COR-L47 (cell line): ENCODE measurements at places on chromosomes 3 and 15.
A peak's percentile ranks its signal among the peaks of the same experiment; 100 is the strongest.

- DNase-seq, result no peak
Observed at GRCh38 chr15:94606286-94606685, 374.9 kb downstream of the MCTP2 start.

DNA sequence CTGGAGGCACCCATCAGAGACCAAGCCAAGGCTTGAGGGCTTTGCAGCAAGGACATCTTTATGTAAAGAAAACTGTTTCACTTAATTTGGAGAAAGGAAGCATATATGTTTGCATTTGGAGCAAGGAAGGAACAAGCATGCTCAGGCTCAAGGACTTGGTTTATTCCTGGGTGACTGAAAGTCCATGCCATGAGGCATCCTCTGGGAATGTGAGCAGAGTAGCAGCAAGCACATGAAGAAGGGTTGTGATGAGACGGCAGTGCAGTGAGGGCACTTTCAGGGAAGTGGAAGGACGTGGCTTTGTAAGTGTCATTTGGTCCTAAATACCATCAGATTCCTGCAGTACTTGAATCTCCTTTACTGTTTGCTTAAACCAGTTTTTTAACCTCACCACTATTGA, 26.8 kb downstream of the POLG start:
- no peak for DNase-seq

GRCh38 chr3:65712140-65712539, 326.6 kb downstream of the MAGI1 start:
- DNase-seq, result no peak

- DNase-seq, result no peak
Observed at GRCh38 chr3:72738752-72739530, 109.3 kb downstream of the SHQ1 start.

DNA sequence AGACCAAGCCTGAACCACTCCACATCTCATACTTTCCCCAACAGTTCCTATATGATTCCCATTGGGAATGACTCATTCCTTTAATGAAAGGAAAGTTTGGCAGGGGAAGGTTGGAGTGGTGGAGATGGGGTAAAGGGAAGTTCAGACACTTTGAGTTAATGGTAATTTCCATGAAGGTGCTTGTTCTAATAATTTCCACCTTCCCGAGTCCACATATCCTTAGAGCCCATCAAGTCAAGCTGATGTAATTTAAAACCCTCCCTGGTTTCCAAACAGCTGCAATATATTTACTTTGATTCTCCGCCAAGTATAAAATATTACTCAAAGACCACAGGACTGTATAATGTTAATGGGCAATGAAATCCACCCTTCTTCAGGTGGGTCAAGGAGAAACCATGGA, 95.0 kb upstream of the GALNT15 start:
- no peak for DNase-seq

- peak; percentile 55 for DNase-seq
Observed at GRCh38 chr3:52339612-52340011, 23.5 kb downstream of the DNAH1 start.

DNA sequence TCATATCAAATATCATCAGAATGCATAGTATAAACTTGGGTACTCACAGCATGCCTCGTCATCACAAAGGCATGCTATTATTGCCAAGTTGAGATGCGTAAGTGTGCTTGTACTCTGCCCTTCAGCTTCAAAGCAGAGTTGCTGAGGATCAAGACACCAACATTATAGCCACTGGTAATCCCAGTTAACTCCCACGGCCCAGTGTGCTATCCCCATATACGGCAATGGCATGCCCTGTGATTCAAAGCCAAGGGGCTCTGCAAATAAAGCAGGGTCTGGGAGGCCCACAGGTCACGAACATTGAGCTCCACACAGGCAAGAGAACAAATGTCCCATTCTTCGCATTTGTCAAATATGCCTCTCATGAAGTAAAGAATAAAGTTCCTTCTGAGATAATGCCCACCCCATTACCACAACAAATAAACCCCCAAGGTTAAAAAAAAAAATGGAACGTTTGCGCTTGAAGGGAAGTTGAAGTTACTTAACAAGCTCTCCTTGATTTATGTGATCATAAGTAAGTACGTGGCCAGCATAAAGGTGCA, 298.1 kb upstream of the NECTIN3 start:
- DNase-seq, result no peak

DNA sequence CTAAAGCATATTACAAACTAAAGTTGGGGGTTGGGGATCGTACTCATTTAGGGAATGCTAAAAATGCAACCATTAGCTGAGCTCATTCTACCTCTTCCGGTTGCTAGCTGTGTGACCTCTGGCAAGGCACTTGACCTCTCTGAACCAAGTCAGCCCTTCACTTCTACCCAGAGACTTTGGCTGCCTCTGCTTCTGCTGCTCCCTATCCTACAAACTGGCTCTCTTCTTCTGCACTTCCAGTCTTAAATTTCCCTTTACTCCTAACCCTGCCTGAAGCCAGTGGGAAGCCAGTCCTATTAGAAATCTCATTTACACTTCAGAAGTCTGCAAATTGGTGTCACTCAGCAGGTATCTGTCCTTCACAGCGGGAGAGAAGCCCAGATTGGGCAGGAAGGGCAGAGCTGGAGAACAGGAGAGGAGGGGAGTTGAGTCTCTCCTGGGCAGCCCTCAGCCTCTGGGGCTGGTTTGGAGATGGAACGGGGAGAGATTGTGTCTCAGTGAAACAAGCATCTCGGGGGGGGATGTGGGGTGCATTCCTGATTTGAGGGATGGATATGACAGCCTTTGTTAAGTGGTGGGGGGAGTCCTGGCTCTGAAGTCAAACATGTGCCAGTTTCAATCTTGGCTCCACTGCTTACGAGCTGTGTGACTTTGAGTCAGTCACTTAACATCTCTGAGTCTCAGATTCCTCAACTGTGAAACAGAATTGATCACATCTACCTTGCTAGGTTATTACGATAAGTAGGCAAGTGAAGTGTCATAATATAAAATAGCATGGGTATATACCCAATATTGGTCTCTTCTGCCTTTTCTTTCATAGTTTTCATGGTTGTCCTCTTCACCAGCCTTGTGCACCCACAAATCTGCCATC, 7.8 kb upstream of the AEN start:
- no peak for DNase-seq

DNA sequence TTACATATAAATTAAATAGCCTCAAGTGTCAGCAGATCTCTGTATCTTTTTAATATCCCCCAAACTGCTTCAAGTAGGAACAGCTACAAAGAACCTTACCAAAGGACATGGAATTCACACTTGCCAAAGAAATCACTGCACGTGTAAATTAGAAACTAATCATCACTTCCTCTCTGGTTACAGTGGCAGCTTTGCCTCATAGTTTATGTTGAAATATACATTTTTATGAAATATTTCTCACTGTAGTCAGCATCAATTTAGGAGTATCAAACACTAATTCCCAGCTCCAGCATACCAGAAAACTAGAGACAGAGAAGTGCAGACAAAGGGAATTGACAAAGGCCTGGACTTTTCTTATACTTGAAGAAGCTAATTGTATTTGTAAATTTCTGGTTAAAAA, 260.9 kb downstream of the TIGIT start:
- DNase-seq, result no peak

GRCh38 chr3:140007081-140007480, 72.1 kb downstream of the CLSTN2 start:
- DNase-seq, result no peak

- no peak for DNase-seq
Observed at GRCh38 chr15:74710319-74711094, 14.7 kb upstream of the EDC3 start.

- DNase-seq, result no peak
Observed at GRCh38 chr3:104885214-104885814, 481.4 kb upstream of the ALCAM start.

DNA sequence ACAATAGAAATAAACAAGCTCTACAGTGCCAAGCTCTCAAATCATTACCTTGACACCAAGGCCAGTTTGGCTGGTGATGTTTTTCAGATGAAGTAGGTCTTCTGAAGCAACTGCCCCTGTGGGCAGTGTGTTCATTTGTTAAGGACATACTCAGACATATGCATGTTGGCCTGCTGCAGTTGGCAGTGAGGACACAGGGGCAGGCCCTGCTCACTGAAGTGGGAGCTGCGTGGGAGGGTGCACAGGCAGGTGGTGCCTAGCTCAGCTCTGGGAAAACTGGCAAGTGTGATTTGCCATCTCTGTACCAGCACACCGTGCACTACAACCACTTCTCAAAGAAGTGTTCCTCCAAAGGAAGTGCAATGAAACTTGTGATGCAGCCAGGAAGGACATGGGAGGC, 28.5 kb upstream of the SNRK start:
- no peak for DNase-seq

DNA sequence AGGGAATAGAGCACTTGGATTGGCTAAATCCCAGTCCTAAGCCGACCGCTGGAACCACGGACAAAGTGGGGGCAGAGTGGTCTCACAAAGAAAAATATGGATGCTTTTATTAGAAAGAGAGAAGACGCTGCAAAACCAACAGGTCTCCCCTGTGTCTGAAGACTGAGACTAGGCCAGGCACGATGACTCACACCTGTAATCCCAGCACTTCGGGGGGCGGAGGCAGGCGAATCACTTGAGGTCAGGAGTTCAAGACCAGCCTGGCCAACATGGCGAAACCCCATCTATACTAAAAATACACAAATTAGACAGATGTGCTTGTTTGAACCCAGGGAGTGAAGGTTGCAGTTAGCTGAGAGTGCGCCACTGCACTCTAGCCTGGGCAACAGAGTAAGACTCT, 61.8 kb downstream of the ZDHHC19 start:
- no peak for DNase-seq

DNA sequence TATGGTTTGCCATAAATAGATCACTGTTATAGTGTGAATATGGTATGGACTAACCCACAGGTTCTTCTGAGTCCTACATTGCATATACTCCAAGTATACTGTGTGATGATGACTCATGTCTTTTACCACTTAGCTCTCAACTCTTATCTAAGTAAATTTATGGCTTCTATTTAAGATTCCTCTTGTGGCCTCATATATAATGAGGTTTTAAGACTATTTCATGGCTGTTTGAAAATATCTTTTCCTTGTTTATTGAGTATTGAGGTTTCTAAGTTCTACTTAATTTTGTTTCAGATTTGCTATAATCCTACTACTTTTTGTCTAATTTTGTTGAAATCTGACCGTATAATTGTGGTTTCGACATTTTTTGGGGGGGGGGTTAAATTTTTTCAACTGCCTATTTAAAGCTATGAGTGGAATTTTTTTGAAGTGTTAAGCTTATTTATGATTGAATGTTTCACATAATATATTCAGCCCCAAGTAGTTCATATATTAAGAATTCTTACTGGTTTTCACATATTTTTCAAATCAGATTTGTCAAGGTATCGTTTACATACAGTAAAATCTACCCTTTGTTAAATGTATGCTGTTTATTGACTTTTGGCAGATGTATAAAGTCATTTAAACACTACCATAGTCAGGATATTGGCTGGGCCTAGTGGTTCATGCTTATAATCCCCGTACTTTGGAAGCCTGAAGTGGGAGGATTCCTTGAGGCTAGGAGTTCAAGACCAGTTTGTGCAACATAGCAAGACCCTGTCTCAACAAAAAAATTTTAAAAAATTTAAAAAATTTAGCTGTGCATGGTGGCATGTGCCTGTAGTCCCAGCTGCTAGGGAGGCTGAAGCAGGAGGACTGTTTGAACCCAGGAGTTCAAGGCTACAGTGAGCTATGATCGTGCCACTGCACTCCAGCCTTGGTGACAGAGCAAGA, 11.7 kb downstream of the SLC25A36 start:
- DNase-seq, result no peak

GRCh38 chr3:33030246-33030645, 66.7 kb downstream of the GLB1 start:
- DNase-seq, result no peak

- peak; percentile 9 for DNase-seq
Observed at GRCh38 chr3:161838021-161838420, 341.4 kb downstream of the OTOL1 start.

GRCh38 chr3:183734750-183735494, 37.3 kb downstream of the YEATS2 start:
- DNase-seq, result no peak

GRCh38 chr3:139472380-139473010, 3.8 kb downstream of the RBP2 start:
- no peak for DNase-seq

DNA sequence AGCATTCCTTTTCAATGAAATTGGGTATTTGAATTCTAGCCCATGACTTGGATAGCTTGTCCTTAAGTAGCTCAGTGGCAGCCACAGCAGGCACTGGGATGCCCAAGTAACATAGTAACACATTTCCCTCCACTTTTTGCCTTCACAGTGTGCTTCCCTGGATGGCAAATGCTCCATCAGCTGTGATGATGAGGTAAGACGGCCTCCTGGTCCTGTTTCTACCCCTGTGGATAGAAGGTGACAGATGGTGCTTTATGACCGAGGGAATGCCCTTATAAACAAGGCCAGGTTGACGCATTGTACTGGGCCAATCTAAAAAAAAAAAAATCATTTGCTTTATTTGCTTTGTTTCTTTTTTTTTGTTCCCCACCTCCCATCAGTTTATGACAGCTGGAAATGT, 41.8 kb upstream of the LRTM1 start:
- DNase-seq, result no peak

- peak; percentile 32 for DNase-seq
Observed at GRCh38 chr15:40054855-40055575, 16.0 kb upstream of the SRP14 start.

DNA sequence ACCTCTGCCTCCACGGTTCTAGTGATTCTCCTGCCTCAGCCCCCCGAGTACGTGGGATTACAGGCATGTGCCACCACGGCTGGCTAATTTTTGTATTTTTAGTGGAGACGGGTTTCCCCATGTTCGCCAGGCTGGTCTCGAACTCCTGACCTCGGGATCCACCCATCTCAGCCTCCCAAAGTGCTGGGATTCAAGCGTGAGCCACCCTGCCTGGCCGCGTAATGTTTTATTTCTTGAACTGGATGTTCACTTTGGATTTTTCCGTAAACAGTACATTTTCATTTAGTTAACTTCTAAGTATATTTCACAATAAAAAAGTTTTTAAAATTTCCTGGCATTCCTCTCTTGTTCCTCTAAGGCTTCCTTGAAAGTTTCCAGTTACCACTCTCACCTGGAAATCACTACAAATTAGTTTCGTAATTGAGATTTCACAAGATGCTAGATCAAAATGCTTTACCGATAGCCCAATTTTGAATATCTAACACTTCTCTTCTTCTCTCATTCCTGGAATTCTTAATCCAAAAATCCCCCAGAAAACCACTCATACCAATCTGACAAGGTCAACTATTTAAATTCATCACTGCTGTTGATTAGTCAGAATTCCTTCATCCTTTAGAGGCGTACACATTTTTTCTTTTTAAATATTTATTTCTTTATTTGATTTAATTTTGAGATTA, 44.7 kb upstream of the INO80 start:
- DNase-seq, result no peak

GRCh38 chr15:62749036-62749815, 293.3 kb upstream of the TPM1 start:
- DNase-seq, result no peak

GRCh38 chr15:41904541-41905005, 10.7 kb upstream of the SPTBN5 start:
- DNase-seq, result peak; percentile 52

GRCh38 chr3:177424521-177424920, 227.2 kb upstream of the TBL1XR1 start:
- no peak for DNase-seq
